ENCODE measurements at places on chromosomes 4 and X.

GRCh38 chrX:9196961-9197640 is 163.2 kb upstream of the FAM9B start:
- no peak for DNase-seq

- DNase-seq = no peak
These were observed 148.8 kb upstream of the EDNRA start for GRCh38 chr4:147332091-147332490.

- DNase-seq = no peak
These were observed 103.4 kb upstream of the PAK3 start for GRCh38 chrX:110992611-110993010.

- DNase-seq = no peak
These were observed 48.3 kb downstream of the PDK3 start for GRCh38 chrX:24513416-24513815.

GRCh38 chr4:89256203-89256800 is 51.3 kb downstream of the GPRIN3 start:
- DNase-seq = no peak

DNA sequence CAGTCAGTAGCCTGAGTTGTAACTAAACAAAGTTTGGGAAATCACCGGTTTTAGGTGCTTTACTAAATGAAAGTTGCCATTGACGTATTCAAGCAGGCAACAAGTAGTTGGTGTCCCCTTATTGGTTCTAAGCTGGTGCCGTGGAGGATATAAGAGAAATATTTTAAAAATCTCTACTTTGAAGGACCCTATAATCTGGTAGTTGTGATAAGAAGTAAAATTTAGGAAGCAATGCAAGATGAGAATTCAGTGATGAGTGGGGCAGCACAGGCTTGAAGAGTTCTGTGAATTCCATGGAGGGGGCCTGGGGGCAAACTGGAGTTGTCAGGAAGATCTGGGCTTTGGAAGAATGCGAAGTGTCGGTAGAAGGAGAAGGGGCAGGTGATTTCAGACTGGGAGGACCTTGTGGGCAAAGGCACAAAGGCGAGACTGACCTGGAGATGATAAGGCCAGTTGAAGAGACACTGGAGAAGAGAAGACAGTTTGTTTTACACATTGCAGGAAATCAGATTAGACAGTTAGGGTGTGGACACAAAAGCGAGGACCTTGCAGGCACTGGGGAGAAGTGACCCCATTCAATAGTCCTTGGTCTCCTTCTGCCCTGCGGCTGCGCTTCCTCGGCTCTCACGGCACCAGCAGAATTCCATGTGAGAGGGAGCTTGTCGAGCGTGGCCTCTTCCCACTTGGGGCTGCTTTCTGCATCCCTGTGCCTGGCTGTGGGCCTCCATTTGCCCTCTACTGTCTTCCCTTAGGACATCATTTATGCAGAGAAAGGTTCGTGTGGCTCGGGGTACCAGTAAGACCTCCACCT is 1.3 kb downstream of the RHOH start:
- no peak for DNase-seq

DNA sequence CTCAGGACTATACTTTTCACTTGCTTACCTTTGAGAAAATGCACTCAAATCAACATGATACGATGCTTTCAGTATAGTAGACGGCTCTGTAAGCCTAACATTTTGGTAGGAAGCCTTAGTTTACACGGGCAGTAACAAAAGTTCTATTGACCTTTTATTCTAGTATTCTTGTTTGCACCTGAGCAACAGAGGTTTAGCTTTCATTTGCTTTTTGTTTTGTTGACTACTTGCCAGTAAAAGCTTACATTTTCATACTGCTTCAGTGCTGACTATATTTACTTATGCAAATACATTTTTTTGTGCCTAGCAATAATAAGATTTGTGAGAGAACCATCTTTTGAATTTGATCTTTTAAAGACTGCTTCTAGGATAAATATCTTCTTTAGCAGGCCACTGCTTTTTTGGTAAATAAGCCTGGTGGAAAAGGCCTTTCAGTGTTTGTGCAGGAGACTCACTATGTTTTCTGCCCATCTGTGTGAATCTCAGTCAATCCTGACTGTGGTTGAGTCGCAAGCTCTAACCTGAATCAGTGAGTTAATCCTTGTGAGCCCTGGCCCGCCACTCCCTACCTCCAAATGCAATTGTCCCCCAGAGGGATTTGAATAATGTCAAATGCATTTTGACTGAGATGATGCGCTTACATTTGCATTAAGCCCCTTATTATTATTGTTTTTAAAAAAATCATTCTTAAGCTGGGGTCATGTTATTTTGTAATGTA is 21.9 kb downstream of the FHIP1A start:
- no peak for DNase-seq

DNA sequence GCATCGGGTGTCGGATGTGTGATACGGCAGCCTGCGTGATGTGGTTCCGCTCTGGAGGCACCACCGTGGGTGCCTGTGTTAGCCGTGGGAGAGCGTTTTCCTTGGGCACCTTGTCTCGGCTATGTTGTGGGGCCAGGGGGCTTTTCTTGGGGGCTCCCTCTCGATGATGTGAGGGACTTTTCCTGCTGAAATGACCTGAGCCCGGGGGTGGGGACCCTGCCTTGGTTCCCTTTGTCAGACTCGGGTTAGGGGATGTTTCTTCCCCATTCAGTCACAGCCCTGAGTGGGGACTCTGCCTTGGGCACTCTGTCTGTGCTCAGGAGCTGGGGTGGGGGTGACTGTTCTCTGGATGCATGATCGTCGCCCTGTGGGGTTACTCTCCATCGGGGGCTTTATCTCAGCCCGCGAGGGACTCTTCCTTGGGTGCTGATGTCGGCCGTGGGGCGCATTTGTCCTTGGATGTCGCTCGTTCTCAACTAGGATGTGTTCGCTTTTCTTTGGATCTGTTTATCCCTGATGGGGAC is 26.7 kb downstream of the CT45A3 start:
- DNase-seq = no peak

DNA sequence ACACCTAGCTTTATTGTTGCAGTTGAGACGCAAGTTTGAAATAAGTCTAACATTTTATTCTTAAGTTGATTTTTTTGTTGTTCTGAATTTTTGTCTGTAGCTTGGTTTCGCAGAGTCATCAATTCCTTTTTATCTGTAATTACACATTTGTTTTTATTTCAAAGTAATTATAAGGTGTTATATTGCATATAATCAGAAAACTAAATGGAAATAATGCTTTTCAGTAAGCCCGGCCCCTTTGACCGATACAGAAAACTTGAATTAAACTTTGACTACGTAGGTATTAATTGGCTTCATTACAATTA is 2.1 kb downstream of the KDM6A start:
- DNase-seq = no peak

- no peak for DNase-seq
These were observed 1.7 kb downstream of the TMEM185A start for GRCh38 chrX:149629730-149630387.

DNA sequence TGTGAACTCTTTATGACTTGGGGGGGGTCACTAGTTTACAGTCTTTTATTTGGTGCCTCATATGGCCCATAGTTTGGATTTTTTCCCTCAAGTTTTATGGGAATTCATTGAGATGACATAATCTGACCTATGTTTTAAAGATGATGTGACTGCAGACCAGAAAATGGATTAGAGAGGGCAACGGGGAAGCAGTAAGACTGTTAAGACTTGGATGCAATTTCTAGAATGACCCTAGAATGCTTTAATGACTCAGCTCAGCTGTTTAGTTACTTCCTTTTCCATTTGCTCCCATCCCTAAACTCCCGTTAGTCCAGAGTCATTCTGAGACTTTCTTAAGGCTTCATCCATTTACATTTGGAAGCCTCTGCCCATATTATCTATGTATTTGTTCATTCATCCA is 59.9 kb upstream of the PDGFRA start:
- DNase-seq = no peak

GRCh38 chr4:99868126-99868596 is 26.1 kb downstream of the LAMTOR3 start:
- DNase-seq = no peak

DNA sequence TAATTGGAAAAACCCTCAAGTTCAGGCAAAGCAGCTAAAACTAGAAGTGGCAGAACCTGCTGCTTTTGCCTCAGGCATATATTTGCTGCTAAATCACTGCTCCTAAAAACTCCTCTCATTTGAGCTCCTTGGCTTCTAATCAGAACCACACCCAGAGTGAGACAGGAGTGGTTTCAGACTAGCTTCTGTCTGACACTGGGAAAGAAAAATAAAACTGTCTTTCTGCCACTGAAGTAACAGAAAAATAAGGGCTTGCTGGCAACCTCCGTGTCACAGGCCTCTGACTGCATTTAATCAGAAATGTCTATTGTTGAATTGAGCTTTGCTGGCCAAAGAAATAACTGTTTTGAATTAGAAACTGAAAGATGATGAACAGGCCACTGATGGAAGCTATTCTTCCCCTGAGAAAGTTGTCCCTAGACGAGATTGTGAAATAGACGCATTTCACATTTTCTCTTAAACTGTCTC is 52.1 kb upstream of the RAP2C start:
- DNase-seq = no peak

DNA sequence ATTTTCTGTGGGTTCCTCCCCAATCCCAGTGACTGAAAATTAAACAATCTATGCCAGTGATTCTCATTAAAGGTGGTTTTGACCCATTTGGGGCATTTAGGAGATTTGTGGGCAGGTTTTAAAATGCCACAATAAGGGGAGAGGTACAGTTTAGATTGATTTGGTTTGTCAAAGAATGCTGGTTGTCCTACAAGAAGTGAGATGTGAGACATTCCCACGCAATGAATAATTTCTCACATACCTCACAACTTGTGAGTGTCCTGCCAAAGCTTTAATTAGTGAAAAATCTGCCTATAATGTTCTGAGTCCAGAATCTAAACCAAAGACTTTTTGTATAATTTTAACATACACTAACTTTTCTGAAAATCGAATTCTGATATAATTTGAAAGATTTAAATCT is 199.4 kb downstream of the MAPK10 start:
- DNase-seq = no peak

DNA sequence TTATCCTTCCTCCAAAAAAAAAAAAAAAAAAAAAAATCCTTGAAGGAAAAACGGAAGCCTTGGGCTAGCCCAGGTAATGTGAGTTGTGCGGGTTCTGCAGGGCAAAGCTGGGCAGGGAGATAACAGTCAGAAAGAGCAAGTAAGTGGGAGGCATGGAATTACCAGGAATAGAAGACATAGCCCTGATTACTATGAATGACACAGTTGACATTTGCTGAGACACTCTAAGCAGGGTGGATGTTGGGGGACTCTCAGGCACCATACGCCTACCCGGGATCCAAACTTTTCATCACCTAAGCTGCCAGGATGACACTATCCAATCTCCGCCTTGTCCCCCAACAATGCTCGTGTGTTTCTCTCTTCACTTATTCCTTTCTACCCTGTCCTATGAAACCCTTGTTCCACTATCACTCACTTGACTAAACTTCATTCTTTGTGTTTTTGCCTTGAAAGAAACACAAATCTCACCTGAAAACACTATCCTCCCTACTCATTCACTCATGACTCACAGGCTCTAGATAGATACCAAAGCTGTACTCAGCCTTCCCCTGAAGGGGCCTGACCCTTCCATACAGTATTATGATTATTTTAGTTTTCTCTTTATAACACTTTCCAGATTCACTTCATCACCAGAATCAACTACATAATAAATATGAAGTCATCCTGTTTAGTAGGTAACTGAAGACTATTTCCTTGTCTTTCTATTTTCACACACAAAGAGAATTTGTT is 158.4 kb downstream of the INPP4B start:
- DNase-seq = no peak

DNA sequence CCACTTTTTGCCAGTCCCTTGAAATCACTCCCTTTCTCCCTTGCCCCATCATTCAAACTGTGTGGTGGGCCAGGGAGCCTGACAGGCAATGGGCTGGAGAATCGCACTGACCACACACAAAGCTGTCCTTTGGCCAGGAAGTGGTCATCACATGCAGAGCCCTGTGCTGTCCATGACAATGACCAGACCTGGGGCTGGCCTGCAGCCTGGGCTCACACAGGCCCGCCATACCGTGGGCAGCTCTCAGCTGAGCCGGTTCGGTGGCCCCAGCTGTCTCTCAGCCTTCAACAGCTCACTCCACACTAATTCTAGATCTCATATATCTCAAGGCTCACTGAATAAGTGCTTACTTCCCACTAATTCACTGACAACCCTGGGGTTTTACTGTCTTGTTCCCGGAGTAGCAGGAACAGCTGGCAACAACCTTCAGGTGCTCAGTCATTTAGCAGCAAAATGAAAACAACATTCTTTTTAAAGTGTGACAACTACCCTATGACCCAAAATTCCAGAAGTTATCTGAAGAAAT is 48.0 kb downstream of the USP46 start:
- no peak for DNase-seq

GRCh38 chrX:115360220-115360781 is 70.8 kb downstream of the LUZP4 start:
- no peak for DNase-seq

DNA sequence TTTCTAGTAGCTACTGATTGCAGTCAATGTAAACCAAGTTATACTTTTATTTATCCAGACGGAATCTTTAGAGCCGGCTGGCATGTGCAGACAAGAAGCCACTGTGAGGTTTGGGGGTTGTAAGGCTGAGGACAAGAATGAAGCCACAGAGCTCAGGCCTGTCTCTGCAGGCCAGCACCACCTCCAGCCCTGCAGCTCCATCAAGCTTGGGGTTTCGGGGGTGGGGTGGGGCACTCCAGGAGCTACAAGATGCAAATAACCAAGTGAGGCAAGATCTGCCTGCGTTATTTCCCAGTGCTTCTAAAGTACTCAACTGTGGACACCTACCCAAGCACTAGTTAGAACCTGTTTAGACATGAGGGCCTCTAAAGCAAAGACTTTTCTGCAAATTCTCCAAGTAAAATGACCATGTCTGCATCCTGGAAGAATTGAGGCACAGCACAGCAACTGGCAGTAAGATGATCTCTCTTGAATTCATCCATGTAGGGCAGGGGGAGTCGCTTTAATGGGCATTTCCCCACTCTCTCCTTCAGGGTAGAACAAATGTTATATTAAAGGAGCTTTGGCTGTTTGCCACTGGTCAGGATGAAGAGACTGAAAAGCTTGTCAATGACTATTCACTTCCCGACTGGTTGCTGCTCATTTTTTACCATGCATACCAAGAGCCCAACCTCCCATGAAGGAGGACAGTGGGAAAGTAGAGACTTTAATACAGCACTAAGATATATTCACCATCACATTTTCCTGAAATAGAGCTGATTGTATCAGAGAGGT is 222.5 kb downstream of the MGST2 start:
- DNase-seq = no peak

- no peak for DNase-seq
These were observed 140.0 kb upstream of the BCOR start for GRCh38 chrX:40237731-40238178.

DNA sequence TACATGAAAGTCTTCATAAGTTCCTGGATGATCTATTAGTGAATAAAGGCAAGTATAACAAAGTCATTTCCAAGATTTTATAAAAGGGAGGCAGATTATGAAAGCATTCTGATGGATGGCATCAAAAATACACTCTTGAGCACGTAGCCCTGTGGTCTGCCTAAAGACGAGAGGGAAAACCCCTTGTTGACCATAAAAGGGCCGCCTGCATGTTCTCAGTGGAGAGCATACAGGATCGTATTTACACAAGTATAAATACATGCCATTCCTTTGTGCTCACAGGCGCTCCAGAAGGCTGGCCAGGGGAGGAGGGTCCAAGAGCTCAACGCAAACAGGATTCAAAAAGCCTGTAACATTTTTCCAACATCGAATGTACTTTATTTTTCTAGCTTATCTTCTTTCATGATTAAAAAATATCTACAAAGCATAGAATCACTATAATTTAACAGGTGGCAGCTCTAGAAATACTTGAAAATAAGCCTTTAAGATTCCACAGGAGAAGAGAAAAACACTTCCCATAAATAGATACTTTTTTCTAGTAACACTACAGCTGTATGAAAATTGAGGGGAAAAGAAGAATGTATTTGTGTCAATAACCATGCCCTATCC is 29.6 kb downstream of the PDGFC start:
- DNase-seq = no peak

Measured in stimulated activated CD4-positive, alpha-beta T cell treated with anti-CD3 and anti-CD28 coated beads, Interleukin-1b, Interleukin-23, amount 100 ng/mL, for 1 hour (primary cell).